ENCODE measurements at places on chromosomes 11 and 22.

DNA sequence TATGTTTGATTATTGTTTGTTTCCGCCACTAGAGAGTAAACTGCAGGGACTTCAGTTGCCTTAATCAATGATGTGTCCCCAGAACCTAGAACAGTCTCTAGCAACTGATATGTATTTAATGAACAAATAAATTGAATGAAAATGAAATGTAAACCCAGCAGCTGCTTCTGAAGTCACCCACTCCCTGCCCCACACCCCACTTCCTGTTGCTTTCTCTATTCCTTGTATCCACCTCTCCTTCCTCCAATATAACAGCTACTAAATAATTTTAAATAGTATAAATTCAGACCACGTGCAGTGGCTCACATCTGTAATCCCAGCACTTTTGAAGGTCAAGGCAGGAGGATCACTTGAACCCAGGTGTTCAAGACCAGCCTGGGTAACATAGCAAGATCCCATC lies 15.8 kb downstream of the MYH9 start:
- DNase-seq, result no peak

DNA sequence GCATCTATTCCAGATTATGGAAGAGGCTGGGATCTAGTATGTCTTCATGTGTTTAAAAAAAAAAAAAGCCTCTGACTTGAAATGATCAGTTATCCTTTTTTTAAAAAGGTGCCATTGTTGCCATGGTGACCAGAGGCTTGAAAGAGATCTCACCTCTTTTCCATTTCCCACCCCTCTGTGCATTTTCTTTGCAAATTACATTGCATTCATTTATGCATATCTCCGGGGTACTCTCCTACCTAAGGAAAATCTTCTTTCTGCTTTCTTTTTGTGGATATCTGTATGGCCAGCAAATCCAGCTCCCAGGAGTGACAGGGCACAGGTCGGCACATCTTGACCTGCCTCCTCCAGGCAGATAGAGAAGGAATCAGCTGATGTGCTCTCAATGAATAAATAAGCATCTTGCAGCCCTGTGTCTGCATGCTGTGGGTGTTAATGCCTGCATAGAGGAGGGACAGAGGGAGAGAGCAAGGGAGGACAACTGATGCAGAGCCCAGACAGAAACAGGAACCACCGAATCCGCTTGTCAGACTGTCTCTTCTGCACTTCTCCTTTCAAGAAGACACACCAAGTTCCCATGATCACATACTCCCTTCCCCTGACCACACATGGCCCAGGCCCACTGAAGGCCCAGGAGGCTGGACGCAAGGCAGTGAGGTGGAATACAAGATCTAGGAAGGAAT lies 50.9 kb downstream of the CWC15 start:
- DNase-seq, result no peak

DNA sequence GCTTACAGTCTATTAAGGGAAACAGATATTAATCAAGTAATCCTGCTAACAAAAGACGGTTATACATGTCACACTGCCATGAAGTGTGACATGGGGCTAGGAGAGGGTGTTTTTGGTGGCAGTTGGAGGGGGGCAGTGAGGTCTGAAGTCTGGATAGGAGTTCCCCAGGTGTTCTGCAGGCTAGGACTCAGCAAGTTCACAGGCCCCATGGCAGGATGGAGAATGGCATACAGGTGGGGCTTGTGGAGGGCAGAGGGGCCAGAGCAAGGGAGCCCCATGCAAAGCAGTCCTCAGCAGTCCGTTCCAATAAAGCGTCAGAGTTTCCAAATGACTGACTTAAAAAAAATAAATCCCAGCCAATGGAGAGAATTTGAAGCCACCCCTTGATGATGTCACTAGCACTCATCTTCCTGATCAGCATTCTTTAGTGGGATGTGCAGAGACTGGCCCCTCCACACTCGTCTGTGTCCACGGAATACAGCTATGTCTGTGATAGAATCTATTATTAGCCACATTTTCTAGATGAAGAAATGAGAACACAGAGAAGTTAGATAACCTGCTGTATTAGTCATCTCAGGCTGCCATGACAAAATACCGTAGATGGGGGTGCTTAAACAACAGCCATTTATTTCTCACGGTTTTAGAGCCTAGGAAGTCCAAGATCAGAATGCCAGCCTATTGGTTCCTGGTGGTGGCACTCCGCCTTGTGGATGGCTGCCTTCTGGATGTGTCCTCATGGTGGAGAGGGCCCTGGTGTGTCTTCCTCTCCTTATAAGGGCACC lies 32.6 kb downstream of the PRDM11 start:
- peak; percentile 59 for DNase-seq

DNA sequence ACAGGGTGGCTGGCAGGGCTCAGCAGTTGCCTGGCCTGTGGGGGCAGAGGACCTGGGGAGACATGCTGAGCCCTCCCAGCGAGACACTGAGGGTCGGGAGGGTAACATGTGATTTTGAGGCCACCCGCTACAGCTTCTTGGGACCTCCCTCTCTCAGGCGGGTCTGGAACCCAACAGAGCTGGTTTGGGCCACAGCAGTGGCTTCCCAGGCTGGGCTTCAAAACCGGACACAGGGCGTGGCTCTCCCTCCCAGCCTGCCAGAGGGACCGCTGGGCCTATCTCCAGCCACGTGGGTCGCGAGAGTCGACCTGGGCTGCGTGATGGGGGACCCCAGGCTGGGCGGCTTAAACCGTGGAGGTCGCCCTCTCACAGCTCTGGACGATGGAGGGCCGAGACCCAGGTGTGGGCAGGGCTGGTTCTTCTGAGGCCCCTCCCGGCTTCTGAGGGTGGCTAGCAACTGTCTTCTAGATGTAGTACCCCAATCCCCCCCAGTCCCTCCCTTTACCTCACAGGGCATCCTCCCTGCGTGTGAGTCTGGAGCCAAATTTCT lies 91.7 kb downstream of the KCNQ1 start:
- DNase-seq, result no peak

DNA sequence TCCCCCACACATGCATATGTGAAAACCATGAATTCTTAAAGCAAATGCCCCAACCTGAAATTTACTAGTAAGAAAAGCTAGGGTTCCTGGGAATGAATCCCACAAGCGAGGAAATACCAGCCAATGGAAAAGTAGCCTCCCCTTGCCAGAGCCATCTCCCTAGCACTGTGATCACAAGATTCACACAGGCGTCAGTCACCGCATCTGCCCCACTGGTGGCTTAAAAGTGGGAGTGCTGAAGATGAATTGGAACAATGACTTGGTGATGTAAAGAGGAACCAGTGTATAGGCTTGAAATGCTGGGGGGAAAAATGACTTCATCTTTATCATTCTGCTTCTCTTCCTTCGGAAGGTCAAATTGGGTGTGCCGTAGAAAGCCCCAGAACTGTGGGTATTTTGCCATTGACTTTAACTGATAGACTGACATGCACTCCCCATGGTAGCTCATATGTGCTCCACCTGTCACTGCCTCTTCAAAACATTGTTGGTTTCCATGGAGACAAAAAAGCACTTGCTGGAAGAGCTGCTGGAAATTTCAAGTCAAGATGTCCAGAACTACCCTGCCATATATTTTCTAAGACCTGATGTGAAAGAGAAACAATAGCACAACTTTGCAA lies 19.2 kb upstream of the ASPHD2 start:
- no peak for DNase-seq

DNA sequence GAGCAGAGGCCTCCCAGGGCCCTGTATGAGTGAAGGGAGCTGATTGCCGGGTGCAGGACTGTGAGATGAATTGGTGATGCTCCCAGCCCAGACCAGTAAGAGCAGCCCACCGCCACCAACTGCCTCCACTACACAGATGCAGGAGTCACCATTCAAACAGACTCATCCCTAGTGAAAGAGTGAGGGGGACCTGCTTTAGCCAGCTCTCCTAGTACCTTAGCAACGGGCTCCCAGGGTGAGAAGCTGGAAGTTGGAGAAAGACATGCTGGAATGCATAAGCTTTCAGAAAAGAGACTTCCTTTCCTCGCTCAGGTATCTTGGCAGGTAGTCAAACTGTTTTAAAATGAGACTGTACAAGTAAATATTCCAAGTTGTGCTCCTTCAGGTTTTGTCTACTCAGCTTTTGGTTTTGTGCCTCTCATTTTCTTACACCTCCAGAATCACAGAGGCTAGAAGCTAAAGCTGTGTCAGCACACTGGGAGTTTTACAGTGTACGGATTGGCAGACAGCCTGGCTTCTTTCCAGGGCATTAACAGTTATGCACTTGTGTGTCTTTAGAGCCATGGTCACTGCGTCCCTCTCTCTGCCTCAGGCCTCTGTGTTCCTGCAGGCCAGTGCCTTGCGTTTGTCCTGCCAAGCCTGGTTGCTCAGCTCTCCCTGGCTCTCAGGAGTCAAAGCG lies 146.2 kb downstream of the ATXN10 start:
- DNase-seq, result peak; percentile 59

- DNase-seq, result no peak
These were observed 51.6 kb downstream of the UBASH3B start for GRCh38 chr11:122707111-122707510.

DNA sequence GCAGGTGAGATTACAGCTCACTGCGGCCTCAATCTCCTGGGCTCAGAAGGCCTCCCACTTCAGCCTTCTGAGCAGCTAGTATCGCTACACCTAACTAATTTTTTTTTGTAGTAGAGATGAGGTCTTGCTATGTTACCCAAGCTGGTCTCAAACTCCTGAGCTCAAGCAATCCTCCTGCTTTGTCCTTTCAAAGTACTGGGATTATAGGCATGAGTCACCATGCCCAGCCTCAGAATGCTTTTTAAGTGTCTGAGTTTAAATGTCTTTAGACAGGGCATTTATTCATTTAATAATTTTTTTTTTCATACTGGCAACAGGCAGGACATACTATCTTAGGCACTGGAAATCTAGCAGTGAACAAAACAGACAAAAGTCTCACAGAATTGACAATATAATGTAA lies 27.7 kb downstream of the LRP4 start:
- DNase-seq, result no peak

- DNase-seq, result no peak
These were observed 13.4 kb upstream of the ARHGAP8 start for GRCh38 chr22:44739024-44739423.

GRCh38 chr22:41656556-41656955 lies 32.1 kb downstream of the SNU13 start:
- peak; percentile 14 for DNase-seq

GRCh38 chr22:44685384-44686056 lies 16.5 kb upstream of the PRR5 start:
- DNase-seq, result peak; percentile 60

GRCh38 chr11:98561252-98561651 lies 459.5 kb upstream of the CNTN5 start:
- DNase-seq, result no peak

DNA sequence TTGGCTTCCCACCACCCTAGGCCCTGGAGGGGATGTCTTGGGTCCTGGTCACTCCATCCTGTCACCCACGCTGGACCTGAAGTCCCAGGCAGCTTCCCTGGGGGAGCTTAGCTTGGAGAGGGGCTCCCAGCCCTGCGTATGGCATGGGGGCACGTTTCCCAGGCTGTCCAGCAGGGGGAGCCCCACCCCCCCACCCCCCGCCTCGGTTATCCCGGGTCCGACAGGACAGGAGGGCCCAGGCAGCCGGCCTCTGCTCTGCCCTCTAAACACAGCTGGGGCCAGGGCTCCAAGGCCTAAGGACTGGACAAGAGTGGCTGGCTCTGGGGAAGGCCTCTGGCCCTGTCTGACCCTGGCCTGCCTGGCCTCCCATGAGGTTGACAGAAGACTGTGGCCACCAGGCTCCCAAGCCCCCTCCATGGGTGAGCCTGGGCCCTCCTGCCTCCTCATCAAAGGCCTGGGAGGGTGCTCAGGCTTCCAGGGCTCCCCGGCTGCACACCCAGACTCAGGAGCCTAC lies 104.8 kb downstream of the NECTIN1 start:
- DNase-seq, result no peak

GRCh38 chr11:114315749-114316368 lies 19.7 kb downstream of the NNMT start:
- DNase-seq, result no peak

GRCh38 chr11:36016263-36016662 lies 72.4 kb downstream of the LDLRAD3 start:
- DNase-seq, result peak; percentile 60

- DNase-seq, result no peak
These were observed 67.9 kb upstream of the SLC35C1 start for GRCh38 chr11:45737056-45737455.

DNA sequence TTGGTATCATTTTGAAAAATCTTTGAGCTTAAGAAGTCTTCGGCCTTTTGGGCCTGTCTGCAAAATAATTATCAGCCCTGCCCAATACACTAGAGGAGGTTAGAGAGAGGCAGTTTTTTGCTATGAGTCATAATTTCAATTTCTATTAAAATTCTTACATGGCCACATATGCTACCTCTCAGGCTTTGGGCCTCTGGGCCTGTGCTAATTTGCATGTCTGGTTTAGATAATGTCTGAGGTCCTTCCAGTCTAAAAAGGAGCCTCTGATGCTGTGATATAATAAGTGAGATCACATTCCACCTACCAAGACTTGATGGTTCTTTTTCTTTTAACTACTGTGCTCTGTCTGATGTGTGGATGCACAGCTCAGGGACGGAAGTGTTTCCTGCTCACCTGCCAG lies 70.8 kb downstream of the KCNJ1 start:
- no peak for DNase-seq

DNA sequence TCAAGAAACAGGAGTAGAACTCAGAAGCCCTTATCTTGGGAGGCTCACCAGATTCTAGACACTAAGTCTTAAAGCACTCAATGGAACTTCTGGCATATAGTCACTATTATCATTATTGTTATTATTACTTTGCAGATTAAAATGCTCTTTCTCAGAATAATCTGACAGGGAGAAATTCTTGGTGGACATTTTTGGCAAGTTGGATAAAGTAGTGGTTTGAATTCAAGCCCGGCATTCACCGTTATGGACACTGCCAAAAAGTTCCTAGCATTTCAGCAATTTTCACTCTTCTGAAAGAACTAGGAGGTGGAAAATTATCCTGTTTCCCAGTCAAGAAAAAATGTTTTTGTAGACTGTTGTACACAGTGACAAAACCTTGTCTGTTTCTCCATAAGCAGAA lies 179.6 kb upstream of the ISX start:
- DNase-seq, result no peak

- no peak for DNase-seq
These were observed 163.1 kb downstream of the MAML2 start for GRCh38 chr11:96179905-96180304.

GRCh38 chr11:5234381-5234834 lies at the start of gene HBD:
TSS of gene HBD (minus strand) at chr11:5234483. CDS start at chr11:5234433, 50 bp downstream.
- peak; percentile 3 for DNase-seq

DNA sequence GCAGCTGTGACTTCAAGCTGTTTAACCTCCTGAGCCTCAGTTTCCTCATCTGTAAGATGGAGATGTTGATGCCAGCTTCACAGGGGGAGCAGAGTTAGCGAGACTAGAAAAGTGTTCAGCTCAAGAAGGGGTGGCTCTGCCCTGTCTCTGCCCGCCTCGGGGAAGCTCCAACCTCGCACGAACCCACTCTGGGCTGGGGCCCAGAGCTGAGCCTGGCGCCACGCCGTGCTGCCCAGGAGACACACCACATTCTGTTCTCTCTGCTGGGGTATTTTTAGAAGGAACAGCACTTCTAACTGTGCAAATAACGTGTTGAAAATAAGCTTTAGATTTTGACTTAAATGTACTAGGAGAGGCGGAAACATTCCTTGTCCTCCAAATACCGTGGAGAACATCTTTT lies 74.1 kb downstream of the PHF21B start:
- no peak for DNase-seq

GRCh38 chr22:23250056-23250784 lies 69.9 kb downstream of the BCR start:
- no peak for DNase-seq
